Naive thymus-derived CD8-positive, alpha-beta T cell (primary cell): ENCODE measurements at places on chromosomes 3 and 15. TPM values are rescaled to one million over a fixed set of nuclear protein-coding genes. Genes with fewer than 3 reads are reported as not detected.

RARRES1 gene
- not detected for total RNA-seq

MEF2A gene
- total RNA-seq = 43.9 TPM

ALDH1L1 gene
- not detected for total RNA-seq

GREM1 gene
- not detected for total RNA-seq

SLC22A13 gene
- total RNA-seq = 1.0 TPM

MINAR1 gene
- 0.47 TPM for total RNA-seq

SOX14 gene
- not detected for total RNA-seq

PFKFB4 gene
- total RNA-seq = 3.0 TPM

CHRNA7 gene
- total RNA-seq = not detected
